ENCODE measurements at places on chromosomes 2 and 18.

DNA sequence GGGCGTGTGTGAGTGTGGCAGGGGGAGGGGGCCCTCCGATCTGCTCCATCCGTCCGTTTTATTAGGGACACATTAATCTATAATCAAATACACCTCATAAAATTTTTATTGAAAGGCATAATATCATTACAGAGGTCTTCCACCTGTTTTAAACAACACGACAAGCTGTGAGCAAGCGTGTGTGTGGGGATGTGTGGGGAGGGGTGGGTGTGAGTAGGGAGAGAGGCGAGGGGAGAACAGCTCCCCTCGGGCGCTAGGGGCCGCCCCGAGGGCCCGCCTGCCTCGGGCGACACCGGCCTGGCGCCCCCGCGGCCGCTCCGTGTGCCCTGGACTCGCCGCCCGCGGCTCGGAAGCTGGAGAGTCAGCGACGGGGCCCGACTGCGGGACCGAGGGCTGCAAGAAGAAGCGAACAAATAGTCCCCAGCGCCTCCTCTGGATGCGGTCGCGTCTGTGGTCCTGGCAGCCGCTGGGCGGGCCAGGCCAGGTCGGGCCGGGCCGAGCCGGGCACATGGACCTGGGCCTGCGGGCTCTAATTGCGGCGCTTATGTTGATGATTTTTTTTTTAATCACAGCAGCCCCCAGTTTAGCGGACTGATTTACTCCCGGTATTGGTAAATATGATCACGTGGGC is 352 bp upstream of the HOXD9 start:
- no peak for DNase-seq

GRCh38 chr2:151808258-151809072 is 19.8 kb downstream of the ARL5A start:
- DNase-seq, result no peak

GRCh38 chr2:176526995-176527901 is 258.0 kb downstream of the MTX2 start:
- no peak for DNase-seq

- no peak for DNase-seq
Observed at GRCh38 chr2:135050132-135050531, 2.0 kb upstream of the RAB3GAP1 start.

DNA sequence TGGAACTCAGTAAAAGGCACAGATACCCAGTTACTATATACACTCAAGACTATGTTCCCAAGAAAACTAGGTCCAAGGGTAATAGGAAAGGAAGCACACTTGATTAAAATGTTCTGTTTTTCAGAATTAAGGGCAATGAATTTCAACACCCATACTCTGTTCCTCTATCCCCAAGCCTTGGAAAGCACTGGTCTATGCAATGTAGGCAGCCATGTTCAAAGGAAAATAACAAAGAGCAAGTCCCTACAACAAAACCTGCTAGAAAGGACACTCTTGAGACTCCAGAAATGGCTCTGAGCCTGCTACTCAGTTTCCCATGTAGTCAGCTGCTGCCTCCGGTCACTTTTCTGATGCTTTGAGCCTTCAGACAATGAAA is 6.8 kb downstream of the CYB5A start:
- no peak for DNase-seq

GRCh38 chr2:19767899-19768298 is 133.9 kb downstream of the TTC32 start:
- no peak for DNase-seq

DNA sequence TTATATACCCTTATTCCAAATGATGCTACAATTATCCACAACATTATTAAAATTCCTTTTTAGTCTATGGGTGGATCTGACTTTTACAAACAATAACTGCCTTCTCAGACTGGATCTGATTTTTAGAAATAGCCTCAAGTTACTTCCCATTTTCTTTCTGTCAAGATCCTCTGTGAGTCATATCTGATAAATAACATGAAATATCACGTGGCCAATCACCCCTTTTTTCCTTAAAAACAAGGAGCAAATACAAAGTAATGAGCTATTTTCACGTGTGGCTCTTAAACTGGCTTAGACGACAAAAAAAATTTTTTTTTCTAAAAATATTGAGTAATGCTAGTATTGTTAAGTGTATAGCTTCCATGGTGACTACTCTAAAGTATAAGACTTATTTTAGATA is 6.7 kb downstream of the PELI1 start:
- DNase-seq, result no peak

GRCh38 chr2:8594731-8595427 is 87.0 kb upstream of the ID2 start:
- DNase-seq, result no peak

GRCh38 chr18:75507636-75508035 is 80.1 kb upstream of the SMIM21 start:
- no peak for DNase-seq

DNA sequence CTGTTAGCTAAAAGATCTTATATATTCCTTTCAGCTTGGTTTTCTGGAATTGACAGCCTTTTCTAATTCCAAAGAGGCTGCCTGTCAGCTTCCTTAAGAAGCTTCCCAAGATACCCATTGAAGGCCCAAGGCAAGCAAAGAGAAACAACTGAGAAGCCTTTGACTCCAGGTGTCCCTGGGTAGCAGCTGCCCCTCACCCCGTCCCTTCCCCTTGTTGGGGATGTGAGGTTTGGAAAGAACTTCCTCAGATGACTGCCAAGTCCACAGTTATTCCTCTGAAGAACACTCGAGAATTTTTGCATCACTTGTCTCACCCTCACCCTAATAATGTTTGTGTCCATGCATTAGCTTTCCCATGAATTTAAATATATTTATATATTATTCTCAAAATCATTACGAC is 13.3 kb downstream of the MAPRE3 start:
- no peak for DNase-seq

GRCh38 chr2:234842753-234843152 is 109.1 kb upstream of the SH3BP4 start:
- no peak for DNase-seq

DNA sequence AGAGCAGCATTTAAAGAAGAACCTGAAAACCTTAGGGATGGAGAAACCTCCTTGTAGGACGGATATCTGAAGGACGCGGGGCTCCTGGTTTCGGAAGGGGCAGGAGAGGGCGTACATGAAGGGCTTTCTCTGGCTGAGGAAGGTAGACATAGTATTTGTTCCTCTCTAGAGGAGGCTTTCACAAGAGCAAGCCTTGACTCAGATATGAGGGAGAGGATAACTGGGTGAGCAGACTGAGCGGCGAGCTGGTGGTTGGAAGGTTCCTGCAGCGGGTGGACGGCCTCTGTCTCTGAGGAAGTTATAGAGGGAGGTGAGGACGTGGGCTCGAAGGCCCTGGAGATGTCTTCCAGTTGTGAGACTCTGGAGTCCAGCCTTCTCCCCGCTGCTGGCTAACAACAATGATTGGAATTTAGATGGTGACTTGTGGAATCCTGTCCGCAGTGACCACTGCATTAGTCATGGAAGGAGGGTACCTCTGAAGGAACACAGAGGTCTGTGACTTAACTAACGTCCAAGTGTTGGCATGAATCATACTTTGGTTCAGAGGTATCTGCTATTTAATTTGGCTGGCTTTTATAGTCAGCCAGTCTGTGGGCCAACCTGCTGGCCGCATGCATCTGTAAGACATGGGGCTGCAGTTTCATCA is 80.9 kb downstream of the ASAP2 start:
- no peak for DNase-seq

- DNase-seq, result no peak
Observed at GRCh38 chr2:213202011-213202410, 50.6 kb upstream of the IKZF2 start.

GRCh38 chr18:13611601-13612195 is 114.7 kb downstream of the FAM210A start:
- DNase-seq, result peak; percentile 17

- no peak for DNase-seq
Observed at GRCh38 chr2:107008843-107009242, 122.9 kb upstream of the ST6GAL2 start.

DNA sequence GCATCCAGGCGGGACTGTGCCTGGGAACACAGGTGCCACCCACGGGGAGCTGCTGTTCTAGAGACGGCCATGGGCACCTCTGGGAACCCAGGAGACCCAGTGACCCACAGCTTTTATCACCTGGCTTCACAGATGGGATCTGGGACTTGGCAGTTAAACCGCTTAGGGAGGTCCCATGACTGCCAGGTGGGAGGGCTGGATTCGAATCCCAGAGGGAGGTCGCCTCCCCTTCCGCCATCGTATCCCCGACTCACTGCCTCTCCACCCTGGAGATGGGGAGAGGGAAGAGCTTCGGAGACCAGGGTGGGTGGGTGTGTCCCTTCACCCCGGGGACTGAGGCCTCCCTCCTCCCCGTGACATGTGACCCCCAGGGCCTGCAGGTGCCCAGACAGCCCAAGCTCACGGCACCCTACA is 169.4 kb downstream of the RTP5 start:
- no peak for DNase-seq

- DNase-seq, result no peak
Observed at GRCh38 chr2:127182626-127183458, 37.3 kb downstream of the CYP27C1 start.

DNA sequence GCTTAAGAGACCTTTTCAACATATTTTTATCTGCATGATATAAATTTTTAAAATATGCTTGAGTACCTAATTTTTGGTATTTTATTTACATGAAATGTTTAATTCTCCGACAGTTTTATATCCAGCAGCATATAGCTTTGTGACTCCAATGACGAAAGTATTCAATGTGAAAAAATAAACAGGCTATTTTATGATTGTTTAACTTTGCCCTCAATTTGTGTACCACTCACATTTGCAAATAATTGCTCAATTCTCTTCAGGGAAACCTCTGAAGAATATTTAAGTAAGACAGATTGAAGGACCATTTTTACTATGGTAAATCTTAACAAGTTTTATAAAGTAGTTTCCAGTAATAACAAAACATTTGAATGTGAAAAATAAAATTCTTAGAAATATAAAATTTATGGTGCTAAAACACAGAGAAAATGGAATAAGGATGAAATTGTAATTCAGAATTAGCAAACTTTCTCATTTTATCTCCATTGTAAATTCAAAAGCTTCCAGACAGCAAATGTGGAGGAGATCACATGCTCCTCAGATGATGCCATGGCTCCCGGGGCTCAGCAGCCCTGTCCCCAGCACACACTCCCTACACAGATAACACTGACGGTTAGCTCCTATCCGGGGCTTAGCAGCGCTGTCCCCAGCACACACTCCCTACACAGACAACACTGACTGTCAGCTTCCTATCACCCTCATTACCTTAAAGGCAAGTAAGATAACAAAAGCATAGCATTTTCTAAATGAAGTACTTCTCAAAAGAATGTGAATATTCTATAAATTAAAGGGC is 39.7 kb downstream of the SH3YL1 start:
- DNase-seq, result no peak

DNA sequence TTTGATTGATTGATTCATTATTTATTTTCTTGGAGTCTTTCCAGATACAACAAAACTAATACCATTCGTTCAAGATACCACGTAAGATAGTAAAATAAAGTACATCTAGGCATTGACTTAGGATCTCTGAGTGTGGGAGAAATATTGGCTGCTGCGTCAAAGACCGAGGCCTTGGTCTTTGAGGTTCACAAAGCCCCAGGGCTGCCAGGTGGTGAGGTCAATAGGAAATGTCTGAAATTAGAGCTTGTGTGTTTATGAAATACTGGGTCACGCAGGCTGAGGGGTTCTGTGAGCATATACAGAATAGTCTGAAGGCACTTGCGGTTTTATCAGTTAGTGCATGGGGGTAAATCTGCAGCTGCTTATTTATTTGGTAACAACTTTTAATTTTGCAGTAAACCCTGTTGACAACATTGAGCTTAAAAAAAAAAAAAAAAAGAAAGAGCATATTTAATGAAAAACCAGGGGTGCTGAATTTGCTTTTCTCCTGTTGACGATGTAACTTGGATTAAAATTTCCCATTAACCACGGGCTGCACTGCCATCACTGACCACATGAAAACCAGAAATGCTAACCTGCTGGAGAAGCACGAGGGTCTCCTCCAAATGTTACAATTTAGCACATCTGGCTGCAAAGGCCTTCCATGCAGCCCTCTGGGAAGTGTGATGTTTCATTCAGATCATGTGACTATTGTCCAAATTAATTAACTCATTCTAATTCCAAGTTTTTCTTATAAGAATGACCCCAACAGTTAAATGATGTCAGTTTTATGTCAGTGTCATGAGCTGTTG is 27.1 kb upstream of the SERPINB12 start:
- DNase-seq, result no peak

- no peak for DNase-seq
Observed at GRCh38 chr2:207510148-207510547, 19.6 kb upstream of the CREB1 start.

GRCh38 chr2:62743506-62743905 is 38.0 kb downstream of the EHBP1 start:
- no peak for DNase-seq

DNA sequence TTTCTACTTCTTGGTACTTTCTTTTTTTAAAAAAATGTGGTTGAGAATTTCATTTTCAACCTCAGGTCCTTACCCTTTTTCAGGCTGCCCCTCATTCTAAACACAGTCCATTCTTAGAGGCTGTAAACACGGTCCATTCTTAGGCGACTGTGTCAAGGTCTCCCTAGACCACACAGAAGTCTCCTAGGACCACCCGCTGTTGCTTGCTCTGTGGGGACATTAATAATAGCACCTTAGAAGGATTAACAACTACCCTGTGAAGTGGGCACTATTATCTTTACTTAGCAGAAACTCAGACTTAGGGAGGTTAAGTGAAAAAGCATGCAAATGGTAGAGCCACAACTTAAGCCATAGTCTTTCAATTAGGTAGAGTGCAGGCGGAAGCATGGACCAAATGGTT is 91.7 kb downstream of the RBMS1 start:
- DNase-seq, result no peak

- DNase-seq, result no peak
Observed at GRCh38 chr2:100546469-100546868, 16.3 kb upstream of the PDCL3 start.

DNA sequence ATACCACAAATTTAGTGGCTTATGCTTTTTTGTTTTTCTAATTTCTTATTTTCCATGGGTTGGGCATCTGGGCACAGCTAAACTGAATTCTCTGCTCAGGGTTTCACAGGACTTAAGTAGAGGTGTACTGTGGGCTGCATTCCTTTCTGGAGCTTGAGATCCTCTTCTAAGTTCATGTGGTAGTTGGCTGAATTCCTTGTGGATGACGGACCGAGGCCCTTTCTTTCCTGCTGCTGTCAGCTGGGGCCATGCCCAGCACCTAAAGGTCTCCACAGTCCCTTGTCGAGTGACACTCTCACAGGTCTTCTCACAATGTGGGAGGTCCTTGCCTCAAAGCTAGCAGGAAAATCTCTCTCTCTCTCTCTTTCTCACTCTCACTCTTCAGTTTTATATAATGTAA is 433.5 kb upstream of the LRATD1 start:
- DNase-seq, result no peak

- DNase-seq, result no peak
Observed at GRCh38 chr2:29446847-29447246, 331.6 kb downstream of the CLIP4 start.

GRCh38 chr2:235135990-235136561 is 184.3 kb downstream of the SH3BP4 start:
- DNase-seq, result peak; percentile 65

DNA sequence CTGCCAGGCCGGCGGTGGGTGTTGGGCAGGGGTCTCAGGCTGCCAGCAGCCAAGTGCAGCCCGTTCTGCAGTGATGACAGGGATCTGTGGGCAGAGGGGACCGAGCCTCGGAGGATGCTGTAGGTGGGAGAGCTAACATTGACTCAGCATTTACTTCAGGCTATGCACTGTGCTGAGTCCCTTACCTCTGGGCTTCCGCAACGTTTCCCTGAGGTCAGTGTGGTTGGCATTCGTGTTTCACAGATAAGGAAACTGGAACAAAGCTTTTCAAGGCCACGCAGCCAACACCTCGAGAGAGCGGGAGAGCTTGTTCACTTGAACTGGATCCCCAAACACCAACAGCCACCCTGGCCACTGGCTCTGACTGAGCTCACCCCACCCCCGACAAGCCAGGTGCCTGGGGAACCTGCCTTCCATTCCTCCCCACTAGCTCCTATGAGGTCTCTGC is 839 bp upstream of the GPR148 start:
- DNase-seq, result no peak
